ENCODE measurements at places on chromosomes 3 and 15.

GRCh38 chr3:14768182-14768790, 50.5 kb upstream of the FGD5 start:
- DNase-seq: no peak

DNA sequence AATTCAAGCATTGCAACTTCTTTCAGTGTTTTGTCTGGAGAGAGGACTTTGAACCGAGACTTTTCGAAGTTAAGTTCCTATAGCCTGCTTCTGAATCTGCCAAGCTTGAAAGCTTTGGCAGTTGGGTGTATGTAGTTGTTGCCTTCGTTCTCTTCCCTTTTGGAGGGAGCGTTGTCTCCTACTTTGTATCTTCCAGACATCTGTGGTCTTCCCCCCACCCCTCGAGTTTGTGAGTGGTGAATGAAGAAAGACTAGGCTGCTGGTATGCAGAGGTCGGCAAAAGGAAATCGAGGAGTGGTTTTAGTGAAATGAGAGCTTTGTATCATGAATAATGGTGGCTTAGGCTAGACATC, 1.3 kb downstream of the CTNNB1 start:
- DNase-seq: peak; percentile 77

DNA sequence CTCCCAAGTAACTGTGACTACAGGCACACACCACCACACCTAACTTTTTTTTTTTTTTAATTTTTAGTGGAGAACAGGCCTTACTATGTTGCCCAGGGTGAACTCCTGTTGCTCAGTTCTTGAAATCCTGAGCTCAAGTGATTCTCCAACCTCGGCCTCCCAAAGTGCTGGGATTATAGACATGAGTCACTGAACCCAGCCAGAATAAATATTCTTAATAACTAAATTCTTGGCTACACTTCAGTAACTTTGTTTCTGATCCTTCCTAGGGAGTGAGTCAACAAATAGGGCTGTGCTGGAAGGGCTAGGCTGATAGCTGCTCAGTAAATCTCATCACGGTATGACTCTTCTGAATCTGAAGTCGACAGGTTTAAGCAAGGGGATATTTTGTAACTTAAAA, 56.6 kb downstream of the P3H2 start:
- DNase-seq: peak; percentile 96

- DNase-seq: no peak
Observed at GRCh38 chr15:64942356-64942755, 30.7 kb downstream of the ANKDD1A start.

DNA sequence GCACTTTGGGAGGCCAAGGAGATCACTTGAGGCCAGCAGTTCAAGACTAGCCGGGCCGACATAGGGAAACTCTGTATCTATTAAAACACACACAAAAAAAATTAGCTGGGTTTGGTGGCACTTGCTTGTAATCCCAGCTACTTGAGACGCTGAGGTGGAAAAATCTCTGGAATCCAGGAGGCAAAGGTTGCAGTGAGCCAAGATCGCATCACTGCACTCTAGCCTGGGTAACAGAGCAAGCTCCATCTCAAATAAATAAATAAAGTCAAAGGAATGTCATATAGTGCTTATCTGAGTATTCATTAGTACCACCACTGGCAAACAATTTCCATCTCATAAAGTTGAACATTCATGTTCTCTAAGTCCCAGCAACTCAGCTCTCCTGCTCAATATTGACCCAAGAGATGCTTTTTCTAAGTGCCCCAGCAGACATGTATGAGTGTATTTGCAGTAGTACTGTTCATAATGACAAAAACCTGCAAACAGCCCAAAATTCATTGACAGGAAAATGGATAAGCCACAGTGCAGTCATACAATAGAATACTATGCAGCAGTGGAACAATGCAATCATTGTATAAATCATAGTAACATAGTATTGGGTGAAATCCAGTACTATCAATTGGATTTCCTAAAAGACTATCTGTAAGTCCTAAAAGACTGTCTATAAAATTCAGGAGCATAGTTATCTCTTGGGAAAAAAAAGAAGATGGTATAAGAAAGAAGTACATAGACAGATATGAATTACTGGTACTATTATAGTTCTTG, 751.5 kb upstream of the LMCD1 start:
- DNase-seq: no peak

All from fibroblast of skin of right biceps (primary cell).